Pancreas (tissue), 10 donors: ENCODE measurements at places on chromosomes 7 and 10. TPM values are rescaled to one million over a fixed set of nuclear protein-coding genes. Genes with fewer than 3 reads are reported as not detected.

- H3K36me3 ChIP-seq = no peaks in the 10 kb centered on the region
- no peak for DNase-seq
- H3K27me3 ChIP-seq = no peaks in the 10 kb centered on the region
- no peak overlapping the region for H3K27ac ChIP-seq
These were observed 11.5 kb downstream of the STEAP1 start for GRCh38 chr7:90165724-90166123.

DNA sequence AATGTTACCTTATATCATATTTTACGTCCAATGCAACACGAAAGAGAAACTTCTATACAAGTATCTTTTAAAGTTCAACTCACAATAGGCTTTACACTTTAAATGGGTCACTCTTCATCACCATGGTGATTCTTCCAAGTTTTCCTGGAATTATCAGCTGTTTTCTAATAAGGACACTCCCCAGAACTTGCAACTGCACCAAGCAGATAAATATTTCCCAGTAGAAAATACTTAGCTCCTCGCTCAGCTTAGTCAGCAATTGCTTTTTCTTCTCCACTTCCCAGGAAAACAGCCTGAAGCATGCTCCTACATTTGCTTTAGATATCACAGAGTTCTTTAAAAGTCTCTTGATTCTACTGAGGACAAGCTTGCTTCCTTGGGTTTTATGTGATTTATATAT is 25.7 kb upstream of the ADD3 start:
- H3K36me3 ChIP-seq = no peaks in the 10 kb centered on the region
- no peaks in the 10 kb centered on the region for H3K27me3 ChIP-seq
- peak overlapping the region; percentile 1 for H3K27ac ChIP-seq
- DNase-seq = no peak
- no peak overlapping the region for H3K4me3 ChIP-seq

- H3K27ac ChIP-seq = no peak overlapping the region
- H3K36me3 ChIP-seq = no peaks in the 10 kb centered on the region
- DNase-seq = no peak
- H3K27me3 ChIP-seq = no peaks in the 10 kb centered on the region
- no peak overlapping the region for H3K4me3 ChIP-seq
These were observed 92.3 kb upstream of the NANOS1 start for GRCh38 chr10:118937226-118937625.

DNA sequence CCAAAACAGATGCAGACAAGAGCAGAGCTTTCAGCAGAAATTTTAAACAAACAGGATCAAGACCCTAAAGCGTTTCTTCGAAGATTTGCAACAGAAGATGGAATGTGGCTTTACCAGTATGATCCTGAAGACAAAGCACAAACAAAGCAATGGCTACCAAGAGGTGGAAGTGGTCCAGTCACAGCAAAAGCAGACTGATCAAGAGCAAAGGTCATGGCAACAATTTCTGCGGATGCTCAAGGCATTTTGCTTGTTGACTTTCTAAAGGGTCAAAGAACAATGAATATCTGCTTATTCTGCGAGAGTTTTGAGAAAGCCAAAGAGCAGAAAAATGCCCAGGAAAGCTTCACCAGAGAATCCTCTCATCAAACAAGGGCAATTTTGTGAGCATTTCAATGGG is 130.4 kb downstream of the MBL2 start:
- H3K4me3 ChIP-seq = no peak overlapping the region
- no peak overlapping the region for H3K27ac ChIP-seq
- no peaks in the 10 kb centered on the region for H3K4me1 ChIP-seq
- no peaks in the 10 kb centered on the region for H3K27me3 ChIP-seq
- DNase-seq = no peak

GRCh38 chr7:149729586-149729982 is 43.8 kb downstream of the ZNF467 start:
- H3K27ac ChIP-seq = no peak overlapping the region
- H3K36me3 ChIP-seq = peaks cover 21% of the 10 kb centered on the region
- no peak overlapping the region for H3K4me3 ChIP-seq

GRCh38 chr7:95865716-95866371 is 93.5 kb downstream of the DYNC1I1 start:
- H3K4me3 ChIP-seq = no peak overlapping the region
- DNase-seq = no peak
- H3K36me3 ChIP-seq = no peaks in the 10 kb centered on the region

GRCh38 chr10:129509835-129510234 is 42.8 kb downstream of the MGMT start:
- H3K4me1 ChIP-seq = no peaks in the 10 kb centered on the region
- no peak for DNase-seq
- no peak overlapping the region for H3K4me3 ChIP-seq
- H3K27ac ChIP-seq = no peak overlapping the region
- no peaks in the 10 kb centered on the region for H3K27me3 ChIP-seq

DNA sequence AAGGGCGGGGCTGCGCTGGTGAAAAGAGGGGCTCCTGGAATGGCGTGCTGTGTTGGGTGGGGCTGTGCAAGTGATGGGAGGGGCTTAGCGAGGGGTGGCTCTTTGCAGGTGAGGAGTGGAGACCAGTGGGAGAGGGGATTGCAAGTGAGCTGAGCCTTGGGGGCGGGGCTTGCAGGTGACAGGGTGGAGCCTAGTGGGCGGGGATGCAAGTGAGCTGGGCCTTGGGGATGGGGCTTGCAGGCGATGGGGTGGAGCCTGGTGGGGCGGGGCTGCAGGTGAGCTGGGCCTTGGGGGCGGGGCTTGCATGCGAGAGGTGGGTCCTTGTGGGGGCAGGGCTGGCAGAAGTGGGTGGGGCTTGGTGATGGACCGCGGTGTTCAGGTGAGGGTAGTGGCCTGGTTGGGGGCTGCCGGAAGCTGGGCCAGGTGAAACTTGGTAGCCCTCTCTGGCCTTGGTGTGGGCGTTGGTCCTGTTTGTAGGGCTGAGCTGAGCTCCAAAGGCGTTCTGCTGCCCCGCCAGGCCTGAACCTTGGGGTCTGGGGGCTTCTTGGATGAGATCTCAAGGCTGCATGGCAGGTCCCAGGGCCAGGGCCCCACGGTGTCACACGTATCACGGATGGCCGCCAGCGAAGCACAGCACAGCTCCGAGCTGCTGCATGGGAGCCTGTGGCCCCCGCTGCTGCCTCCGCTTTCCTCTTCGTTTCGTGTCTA is 743 bp upstream of the PITRM1 start:
- no peak for DNase-seq
- H3K27ac ChIP-seq = no peak overlapping the region
- no peaks in the 10 kb centered on the region for H3K4me1 ChIP-seq
- no peaks in the 10 kb centered on the region for H3K27me3 ChIP-seq

DNA sequence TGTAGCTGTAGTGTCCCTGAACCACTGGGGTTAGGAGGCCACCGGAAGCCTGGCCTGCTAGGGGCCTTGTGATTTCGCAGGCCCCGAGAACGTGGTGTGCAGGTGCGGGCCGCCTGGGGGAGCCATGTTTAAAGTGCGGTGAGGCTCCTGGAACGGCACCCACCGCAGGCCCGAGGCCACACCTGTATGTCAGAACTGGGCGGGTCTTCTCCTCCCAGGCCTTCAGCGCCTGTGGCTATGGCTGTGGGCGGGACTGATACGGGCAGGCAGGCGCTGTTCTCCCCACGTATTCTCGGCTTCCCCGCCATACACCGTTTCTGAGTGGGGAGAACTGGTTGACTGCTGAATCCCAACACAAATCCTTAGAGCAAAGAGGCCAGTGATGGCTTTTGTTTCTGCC is 74.8 kb downstream of the DNAJB6 start:
- no peaks in the 10 kb centered on the region for H3K27me3 ChIP-seq
- no peaks in the 10 kb centered on the region for H3K4me1 ChIP-seq
- H3K4me3 ChIP-seq = no peak overlapping the region

DNA sequence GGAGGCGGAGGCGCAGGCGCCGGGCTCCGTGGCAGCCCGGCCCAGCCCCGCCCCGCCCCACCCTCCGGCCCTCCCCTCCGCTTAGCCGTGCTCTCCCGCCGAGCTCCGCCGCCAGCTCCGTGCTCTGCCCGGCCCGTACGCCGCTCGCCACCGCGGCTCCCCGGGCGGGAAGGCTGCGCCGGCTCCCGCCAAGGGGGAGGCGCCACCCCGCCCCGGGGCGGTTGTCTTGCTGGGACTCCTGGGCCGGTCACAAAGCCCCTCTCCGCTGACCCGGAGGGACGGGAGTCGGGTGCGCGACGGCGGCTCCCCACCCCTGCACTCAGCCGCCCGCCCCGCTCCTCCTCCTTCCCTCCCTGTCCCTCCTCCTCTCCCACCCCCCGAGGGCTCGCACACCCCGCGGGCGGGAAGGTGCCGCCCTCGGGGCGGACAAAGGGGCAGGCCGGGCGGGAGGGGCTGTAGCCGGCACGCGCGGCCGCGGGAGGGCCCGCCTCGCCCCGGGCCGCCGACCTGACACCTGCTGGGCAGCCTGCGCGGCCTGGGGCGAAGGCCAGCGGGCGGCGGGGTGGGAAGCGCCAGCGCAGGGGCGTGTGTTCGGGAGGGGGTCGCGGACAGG is 11.5 kb upstream of the SP8 start:
- peaks cover 16% of the 10 kb centered on the region for H3K27me3 ChIP-seq
- DNase-seq = peak; percentile 87
- H3K4me1 ChIP-seq = no peaks in the 10 kb centered on the region
- H3K4me3 ChIP-seq = peak overlapping the region; percentile 48
- H3K27ac ChIP-seq = no peak overlapping the region
- H3K36me3 ChIP-seq = no peaks in the 10 kb centered on the region

DNA sequence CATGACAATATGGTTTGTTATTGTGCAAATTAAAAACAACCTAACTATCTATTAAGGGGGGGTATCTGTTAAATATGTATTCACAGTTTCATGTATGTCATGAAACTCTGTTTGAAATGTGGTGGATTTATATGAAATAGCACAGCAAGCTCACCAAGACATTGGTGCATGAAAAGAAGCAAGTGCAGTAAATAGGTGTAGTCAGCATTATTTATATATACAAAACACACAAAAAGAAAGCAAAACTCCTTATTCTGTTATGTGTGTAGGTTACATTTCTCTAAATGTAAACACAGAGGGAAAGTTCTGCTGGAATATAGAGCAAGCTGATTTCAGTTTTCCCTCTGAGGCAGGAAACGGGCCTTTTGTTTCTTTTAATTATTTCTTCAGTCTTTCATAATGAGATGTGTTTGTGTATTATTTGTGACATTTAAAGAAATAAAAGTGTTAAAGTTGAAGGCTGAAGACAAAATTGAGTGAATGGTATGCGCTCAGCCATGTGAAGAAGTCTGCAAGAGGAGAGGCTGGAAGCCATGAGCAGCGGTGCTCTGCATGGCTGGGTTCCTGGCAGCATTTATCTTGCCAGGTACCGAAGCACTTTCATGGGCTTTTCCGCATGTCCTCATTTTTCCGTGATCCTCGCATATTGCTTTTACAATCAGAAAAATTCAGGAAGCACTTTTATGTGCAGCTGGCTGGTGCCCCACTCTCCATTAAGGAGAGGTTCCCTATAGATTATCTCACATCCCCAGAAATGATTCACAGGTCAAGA is 38.5 kb downstream of the GRID1 start:
- H3K4me3 ChIP-seq = no peak overlapping the region
- DNase-seq = no peak
- H3K27me3 ChIP-seq = no peaks in the 10 kb centered on the region
- no peaks in the 10 kb centered on the region for H3K4me1 ChIP-seq

DNA sequence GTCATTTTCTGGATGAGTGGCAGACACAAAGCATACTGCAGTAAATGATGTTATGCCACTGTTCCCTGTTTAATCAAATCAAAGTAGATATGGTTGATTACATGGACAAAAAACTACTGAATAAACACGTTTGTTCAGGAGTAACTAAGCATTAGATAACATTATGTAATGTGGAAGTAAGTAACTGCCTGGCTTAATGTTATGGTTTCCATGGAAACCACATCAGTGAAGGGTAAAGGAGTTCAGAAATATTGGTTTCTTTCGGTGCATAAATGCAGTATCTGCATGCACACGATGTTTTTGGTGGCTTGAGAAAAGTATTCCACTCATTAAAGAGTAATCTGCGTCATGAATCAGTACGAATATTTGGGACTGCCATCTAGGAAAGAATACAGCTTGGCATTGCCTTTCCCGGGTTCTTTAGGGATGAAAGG is 131.3 kb upstream of the PRKCQ start:
- H3K36me3 ChIP-seq = no peaks in the 10 kb centered on the region
- no peak overlapping the region for H3K4me3 ChIP-seq
- no peak for DNase-seq
- H3K4me1 ChIP-seq = no peaks in the 10 kb centered on the region
- peaks cover 4% of the 10 kb centered on the region for H3K27me3 ChIP-seq

GRCh38 chr10:110620398-110620719 is 23.8 kb upstream of the RBM20 start:
- no peaks in the 10 kb centered on the region for H3K36me3 ChIP-seq
- H3K27me3 ChIP-seq = no peaks in the 10 kb centered on the region
- no peak for DNase-seq
- no peak overlapping the region for H3K4me3 ChIP-seq
- H3K27ac ChIP-seq = no peak overlapping the region

DNA sequence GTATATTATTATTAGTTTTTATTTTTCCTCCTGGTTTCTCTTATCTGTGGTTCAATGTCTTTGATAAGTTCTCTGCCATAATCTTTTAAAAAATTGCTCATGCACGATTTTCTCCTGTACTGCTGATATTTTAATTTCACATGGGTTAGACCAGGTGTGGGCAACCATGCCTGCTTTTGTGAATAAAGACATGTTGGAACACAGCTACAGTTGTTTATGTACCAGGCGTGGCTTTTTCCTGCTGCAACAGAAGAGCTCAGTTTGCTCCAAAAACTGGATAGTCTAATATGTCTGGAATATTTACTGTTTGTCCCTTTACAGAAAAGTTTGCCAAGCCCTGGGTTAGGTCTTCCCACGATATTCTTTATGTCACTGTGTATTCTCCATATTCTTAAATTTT is 105.2 kb downstream of the VWC2 start:
- no peaks in the 10 kb centered on the region for H3K4me1 ChIP-seq
- no peaks in the 10 kb centered on the region for H3K27me3 ChIP-seq
- H3K4me3 ChIP-seq = no peak overlapping the region
- no peaks in the 10 kb centered on the region for H3K36me3 ChIP-seq
- DNase-seq = no peak

GRCh38 chr7:138900035-138900828 is 81.0 kb downstream of the KIAA1549 start:
- no peaks in the 10 kb centered on the region for H3K27me3 ChIP-seq
- no peak for DNase-seq
- no peak overlapping the region for H3K4me3 ChIP-seq
- H3K4me1 ChIP-seq = no peaks in the 10 kb centered on the region
- no peak overlapping the region for H3K27ac ChIP-seq

DNA sequence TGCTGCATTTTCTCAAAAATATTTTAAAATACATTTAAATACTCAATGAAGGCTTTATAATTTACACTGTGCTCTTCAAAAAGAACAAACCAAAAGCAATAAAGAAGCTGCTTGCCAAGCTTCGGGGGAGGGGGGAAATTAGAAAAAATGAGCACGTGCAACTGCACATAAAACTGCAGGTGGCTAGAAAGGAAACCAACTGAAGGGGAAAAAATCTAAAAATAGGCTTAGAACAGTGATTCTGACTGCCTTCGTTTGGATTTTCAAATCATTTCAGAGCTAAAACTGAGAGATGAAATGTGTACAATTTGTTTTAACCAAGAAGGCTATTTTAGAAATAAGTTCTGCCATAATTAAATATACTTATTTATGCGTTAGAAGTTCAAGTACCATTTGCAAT is 61.4 kb downstream of the ABI1 start:
- no peak overlapping the region for H3K27ac ChIP-seq
- H3K4me1 ChIP-seq = peaks cover 14% of the 10 kb centered on the region
- no peak overlapping the region for H3K4me3 ChIP-seq
- H3K27me3 ChIP-seq = no peaks in the 10 kb centered on the region
- no peaks in the 10 kb centered on the region for H3K36me3 ChIP-seq

Gene SCART1
- 0.95 TPM for total RNA-seq

Gene CRTAC1
- 0.24 TPM for total RNA-seq

Gene HOXA9
- not detected for total RNA-seq

Gene NUTM2E
- 0.24 TPM for total RNA-seq
